Karpas-422 (cell line): ENCODE measurements at places on chromosomes 13 and 19. TPM values are rescaled to one million over a fixed set of nuclear protein-coding genes. Genes with fewer than 3 reads are reported as not detected.

ERCC1 gene
- total RNA-seq: 121 and 175 TPM in 2 replicates

GFY gene
- 0.18 and 0.34 TPM in 2 replicates for total RNA-seq

- DNase-seq: peak; percentile 54
Observed at GRCh38 chr19:32350471-32350865, 5.1 kb downstream of the ZNF507 start.

LIM2 gene
- not detected in 2 replicates for total RNA-seq

GPX4 gene
- 286 and 423 TPM in 2 replicates for total RNA-seq

DNA sequence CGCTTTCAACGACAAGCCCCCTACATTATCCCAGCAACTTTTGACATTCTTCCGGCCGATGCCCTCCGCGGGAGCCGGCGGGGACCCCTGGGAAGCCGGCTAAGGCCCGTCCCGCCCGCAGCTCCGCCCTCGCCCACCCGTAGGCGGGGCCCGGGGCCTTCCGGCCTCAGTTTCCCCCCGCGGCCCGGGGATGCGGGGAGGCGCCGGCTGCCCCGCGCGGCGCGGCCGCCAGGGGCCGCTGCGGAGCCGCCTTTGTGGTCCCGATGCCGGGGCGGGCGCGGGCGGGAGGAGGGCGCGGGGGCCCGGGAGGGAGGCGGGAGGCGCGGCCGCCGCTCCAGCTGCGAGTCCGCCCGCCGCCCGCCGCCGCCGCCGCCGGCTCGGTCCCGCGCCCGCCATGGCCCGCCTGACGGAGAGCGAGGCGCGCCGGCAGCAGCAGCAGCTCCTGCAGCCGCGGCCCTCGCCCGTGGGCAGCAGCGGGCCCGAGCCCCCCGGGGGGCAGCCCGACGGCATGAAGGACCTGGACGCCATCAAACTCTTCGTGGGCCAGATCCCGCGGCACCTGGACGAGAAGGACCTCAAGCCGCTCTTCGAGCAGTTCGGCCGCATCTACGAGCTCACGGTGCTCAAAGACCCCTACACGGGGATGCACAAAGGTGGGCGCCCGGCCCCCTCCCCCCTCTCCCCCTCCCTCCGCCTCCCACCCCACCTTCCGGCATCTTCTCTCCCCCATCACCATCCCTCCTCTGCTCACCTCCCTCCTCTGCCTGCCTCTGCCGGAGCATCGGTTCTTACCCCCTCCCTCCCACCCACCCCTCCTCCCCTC lies at the start of gene CELF5:
Gene CELF5, plus strand, starts transcription at position 316 of the 823 bp plus-strand sequence. Its CDS starts 79 bp downstream, at position 395.
- DNase-seq: peak; percentile 77

MEF2B gene
- 395 and 679 TPM in 2 replicates for total RNA-seq

- DNase-seq: no peak
Observed at GRCh38 chr13:97231118-97231828, 9.1 kb downstream of the MBNL2 start.

SERTAD1 gene
- 4.8 and 8.4 TPM in 2 replicates for total RNA-seq

DCT gene
- total RNA-seq: 0.14 TPM in 1 of 2 replicates, not detected in the other

VSTM1 gene
- not detected in 2 replicates for total RNA-seq

- no peak for DNase-seq
Observed at GRCh38 chr19:824885-825284, 2.8 kb upstream of the AZU1 start.

DNA sequence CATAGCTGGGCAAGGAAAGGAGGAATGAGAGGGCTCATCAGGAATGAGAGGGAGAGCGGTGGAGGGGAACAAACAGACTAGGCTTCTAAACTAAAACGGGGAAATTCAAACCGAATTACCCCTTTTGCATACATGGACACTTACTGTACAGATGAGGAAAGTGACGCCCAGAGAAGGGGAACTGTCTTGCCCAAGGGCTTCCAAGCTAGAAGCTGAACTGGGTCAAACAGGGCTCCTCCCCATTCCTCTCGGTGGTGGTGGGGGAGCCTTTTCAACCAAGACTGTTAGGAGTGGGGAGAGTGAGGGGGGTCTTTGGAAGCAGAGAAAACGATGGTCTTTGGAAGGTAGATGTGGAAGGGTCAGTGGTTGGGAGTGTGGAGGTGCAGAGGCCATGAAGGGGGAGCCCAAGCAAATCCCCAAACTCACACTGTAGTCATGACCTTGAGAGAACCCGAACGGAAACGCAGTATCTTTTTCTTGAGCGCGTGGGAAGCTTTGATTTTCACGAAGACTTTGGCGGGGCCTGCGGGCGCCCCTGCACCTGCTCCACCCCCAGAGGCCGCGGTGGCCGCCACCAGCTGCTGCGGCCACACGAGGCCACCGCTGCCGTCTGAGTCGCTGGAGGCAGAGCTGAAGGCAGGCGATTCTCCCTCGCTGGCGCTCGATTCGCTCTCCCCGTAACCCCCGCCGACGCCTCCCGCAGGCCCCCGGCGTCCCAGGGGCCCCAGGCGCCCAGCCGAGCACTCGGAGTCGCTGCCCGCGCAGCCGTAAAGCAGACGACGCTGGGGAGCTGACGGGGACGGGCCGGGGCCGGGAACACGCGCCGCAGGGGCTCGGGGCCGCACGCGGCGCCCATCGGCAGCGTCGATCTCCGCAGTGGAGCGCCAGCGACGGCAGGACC lies 12.3 kb upstream of the GNG8 start:
- DNase-seq: no peak

DNA sequence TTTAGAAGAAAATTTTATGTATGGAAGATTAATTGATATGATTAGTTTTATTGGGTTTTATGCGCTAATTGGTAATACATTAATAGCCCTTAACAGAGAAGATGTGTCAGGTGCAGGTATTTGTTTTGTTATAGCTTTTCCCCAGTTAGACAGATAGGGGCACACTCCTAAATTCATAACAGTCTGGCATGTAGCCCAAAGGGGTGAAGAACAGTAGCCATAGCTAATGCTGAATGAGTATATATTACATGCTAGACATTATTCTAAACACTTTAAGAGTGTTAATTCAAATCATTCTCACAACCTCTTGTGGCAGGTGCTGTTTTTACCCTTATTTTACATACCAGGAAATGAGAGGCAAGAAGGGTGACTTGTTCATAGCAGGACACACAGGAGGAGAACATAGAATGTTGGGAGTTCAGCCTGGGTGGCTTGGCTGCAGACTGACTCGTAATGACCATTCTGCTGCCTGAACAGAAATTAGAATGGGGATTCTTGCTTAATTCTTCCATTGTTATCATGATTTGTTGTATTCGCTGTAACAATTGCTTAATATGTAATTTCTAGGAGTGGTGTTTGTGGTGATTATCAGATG lies 20.1 kb downstream of the PCCA start:
- no peak for DNase-seq

DNA sequence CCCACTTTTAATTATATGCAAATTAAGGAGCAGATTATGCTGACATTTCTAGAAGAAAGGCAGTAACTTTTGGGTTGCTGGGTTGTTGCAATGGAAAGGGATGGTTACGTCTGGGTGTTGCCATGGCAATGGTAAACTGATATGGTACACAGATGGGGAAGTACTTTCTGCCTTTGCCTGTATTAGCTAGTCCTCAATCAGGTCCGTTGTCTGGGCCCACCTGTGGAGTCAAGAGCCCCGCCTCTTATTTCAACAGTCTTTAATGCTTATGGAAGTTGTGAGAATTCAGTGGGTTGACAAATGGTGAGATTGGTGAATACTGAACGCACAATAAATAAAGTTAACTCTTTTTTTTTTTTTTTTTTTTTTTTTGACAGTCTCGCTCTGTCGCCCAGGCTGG lies 30.6 kb upstream of the DPP9 start:
- DNase-seq: peak; percentile 80

DNA sequence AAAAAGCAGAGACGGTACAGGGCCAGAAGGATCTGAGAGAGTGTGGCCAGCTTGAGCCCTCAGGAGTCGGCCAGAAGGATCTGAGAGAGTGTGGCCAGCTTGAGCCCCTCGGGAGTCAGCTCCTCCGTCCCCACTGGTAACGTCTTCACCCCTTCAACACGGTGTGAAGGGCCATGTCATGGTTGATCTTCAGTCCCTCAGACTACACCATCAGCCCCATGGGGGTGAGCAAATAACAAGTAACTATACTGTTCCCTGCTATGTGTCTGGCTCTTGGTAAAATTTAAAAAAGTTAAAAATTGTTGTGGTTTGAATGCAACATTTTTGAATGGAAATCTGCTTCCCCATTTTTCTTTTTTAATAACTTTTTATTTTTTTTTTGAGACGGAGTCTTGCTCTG lies 1.6 kb upstream of the ZNF8 start:
- no peak for DNase-seq

SIGLEC14 gene
- 1.0 TPM in 1 of 2 replicates, not detected in the other for total RNA-seq

DNA sequence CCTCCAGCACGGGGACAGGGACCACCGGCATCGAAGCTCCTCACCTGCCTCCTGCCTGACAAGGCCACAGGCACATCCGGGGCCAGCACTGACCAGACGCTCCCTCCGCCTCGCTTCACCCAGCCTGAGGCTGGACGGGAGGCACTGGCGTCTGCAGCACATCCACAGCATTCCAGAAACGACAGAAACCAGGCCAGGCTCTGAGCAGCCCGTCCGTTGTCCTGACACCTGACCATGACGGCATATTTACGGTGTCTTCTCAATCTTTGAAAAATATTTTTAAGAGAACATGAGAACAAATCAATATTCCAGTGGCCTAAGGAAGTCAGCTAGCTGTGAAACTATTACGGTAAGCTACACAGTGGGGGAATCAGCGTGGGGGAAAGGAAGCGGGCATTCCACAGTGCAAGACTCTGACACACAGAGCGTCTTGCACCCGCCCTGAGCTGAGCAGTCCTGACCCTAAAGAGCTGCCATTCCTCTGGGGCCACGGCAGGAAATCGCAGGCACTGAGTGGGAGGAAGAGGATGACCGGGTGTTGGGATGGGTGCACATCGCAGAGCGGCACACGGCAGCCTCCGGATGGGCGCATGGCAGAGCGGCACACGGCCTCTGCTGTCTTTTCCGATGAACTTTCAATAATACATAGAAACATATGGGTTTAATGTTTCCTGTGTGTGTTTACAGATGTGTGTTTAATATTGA lies 26.8 kb downstream of the RASA3 start:
- DNase-seq: no peak

DNA sequence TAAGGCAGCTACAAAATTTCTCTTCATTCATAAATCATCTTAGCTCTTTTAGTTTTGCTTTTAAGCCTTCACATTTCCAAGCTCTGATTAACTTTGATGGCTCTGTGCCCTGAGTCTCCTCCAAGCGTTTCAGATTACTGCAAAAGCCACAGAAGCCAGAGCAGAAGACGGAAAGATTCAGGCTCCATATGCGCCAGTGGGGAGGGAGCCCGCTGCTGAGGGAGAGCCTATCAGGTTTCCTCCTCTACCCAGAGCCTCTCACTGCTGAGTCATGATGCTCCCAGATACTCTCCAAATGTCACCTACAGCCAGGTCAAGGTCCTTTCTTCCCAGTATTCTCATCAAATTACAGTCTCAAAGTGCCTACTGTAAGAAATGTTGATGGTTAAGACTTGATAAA lies 193.6 kb downstream of the RAP2A start:
- DNase-seq: no peak

CCDC61 gene
- total RNA-seq: 6.4 and 13.5 TPM in 2 replicates

- no peak for DNase-seq
Observed at GRCh38 chr13:44218501-44219240, 155.0 kb upstream of the SERP2 start.

RAD23A gene
- 130 and 144 TPM in 2 replicates for total RNA-seq

DNA sequence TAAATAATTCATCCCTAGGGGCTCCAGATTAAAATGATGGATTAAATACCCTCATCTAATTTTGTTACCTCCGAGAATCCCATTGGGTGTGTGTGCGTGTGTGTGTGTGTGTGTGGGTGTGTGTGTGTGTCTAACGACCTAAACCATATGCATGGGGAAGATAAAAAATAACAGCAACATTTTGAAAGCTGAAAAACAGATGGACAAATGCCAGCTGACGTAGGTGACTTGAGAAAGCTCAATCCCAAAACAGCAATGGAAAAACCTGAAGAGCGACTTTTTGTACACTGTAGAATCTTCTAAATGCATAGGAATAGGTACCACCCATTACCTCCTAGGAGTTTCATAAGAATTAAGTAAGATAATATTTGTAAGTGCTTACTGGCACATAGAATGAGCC lies 8.7 kb upstream of the RPL21 start:
- no peak for DNase-seq

DNA sequence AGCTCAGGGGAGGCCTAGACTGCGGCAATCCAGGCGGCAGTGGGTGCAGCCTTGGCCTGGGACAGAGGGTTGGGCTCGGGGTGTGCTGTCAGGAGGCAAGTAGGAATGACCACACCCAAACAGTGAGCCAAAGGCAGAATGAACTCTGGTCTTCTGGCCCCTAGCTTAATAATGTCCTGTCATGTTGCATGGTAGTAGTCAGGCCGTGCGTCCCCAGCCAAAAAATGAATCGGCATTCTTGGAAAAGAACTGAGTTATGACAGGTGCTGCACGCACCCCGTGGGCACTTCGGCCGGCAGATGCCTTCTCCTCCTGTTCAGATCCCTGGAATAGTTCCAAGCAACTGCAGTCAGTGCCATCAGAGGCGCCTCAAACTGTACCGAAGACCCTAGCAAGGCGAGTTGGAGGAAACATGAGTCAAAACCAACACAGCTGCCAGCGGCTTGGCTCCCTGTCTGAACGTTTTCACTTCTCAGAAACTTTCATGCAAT lies 55.9 kb downstream of the ATP7B start:
- DNase-seq: no peak

DNA sequence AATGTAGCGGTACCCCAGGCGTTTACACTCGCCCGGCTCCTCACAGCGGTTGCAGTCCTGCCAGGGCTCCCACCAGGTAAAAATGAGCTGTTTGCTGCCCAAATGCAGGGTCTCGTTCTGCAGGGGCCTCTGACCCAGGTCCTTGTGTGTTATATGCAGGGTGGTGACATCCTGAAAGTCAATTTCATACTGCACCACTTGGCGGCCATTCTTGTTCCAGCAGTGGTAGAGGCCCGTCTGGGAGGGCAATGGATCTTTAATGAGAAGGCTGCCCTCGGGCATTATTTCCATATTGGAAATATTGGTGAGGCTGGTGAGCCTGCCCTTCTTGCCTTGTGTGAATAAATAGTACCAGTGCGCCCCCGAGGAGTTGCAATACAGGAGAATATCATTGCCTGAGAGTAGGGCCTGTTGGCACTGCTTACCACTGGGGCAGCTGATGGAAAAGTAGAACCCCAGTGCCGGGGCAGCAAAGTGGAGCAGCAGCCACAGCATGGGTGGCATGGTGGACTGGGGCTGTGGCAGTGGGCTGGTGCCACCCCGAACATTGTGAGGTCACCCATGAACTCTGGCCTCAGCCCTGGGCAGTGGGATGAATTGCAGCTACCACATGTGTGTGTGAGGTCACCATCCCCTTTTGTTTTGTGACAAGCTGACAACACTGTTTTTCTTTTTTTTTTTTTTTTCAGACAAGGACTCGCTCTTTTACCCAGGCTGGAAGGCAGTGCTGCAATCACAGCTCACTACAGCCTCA lies at the start of gene FAM187B:
Gene FAM187B, minus strand, starts transcription at position 563 of the 754 bp plus-strand sequence. Its CDS starts 59 bp downstream, at position 504.
- DNase-seq: no peak

DNA sequence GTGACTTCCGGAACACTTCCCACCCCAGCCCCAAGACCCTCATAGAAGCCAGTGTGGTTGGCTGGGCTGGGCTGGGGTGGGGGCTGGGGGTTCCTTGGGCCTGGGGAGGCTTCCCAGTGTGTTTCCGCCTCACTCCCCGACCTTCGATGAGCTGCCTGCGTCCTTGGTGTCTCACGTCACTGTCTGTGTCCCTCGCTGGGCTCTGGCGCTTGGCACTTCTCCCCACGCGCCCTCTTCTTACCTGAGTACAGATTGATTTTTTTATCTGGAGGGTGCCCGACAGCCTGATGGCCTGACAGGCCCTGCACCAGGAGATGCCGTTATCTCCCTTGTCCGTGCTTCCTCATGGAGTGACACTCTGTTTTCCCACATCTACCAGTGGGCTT lies 7.6 kb upstream of the GRIN3B start:
- DNase-seq: no peak

GRCh38 chr13:28316129-28316528 lies 177.8 kb downstream of the PAN3 start:
- DNase-seq: no peak

CELF5 gene
- not detected in 2 replicates for total RNA-seq

SLC17A7 gene
- 0.47 and 0.63 TPM in 2 replicates for total RNA-seq

PCP2 gene
- 0.65 TPM in 1 of 2 replicates, not detected in the other for total RNA-seq
